ENCODE measurements at places on chromosomes 1 and 21.

GRCh38 chr1:210617293-210617692 is 288.6 kb downstream of the HHAT start:
- DNase-seq, result no peak

DNA sequence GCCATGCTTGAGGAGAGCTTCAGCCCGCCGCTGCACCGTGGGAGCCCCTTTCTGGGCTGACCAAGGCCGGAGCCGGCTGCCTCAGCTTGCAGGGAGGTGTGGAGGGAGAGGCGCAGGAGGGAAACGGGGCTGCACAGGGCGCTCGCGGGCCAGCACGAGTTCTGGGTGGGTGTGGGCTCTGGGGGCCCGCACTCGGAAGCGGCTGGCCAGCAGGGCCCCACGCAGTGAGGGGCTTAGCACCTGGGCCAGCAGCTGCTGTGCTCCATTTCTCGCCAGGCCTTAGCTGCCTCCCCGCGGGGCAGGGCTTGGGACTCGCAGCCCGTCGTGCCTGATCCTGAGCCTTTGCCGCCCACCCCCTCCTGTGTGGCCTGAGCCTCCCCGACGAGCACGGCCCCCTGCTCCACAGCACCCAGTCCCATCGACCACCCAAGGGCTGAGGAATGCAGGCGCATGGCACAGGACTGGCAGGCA is 1554.0 kb downstream of the KCNT2 start:
- DNase-seq, result no peak

- DNase-seq, result no peak
Observed at GRCh38 chr1:173024543-173024942, 26.2 kb downstream of the TNFSF18 start.

DNA sequence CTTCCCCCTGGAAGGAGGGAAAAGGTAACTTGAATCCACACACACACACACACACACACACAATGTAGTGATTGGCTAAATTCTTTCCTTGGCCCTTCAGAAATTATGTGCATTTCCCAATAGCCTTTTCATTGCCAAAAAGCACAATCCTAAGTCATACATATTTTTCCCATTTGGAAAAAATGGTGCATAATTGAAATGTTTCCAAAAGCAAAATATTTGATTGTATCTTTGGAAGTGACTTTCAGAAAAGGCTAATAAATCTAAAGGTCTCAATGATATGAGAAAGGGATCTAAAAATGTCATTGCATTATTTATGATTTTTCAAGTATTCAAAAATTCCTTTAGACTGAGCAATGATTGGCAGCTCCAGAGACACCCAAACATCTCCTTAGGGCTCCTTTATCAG is 43.5 kb upstream of the NEK7 start:
- DNase-seq, result no peak
